ENCODE measurements at places on chromosomes 4 and X. TPM values are rescaled to one million over a fixed set of nuclear protein-coding genes. Genes with fewer than 3 reads are reported as not detected.
A peak's percentile ranks its signal among the peaks of the same experiment; 100 is the strongest.

DNA sequence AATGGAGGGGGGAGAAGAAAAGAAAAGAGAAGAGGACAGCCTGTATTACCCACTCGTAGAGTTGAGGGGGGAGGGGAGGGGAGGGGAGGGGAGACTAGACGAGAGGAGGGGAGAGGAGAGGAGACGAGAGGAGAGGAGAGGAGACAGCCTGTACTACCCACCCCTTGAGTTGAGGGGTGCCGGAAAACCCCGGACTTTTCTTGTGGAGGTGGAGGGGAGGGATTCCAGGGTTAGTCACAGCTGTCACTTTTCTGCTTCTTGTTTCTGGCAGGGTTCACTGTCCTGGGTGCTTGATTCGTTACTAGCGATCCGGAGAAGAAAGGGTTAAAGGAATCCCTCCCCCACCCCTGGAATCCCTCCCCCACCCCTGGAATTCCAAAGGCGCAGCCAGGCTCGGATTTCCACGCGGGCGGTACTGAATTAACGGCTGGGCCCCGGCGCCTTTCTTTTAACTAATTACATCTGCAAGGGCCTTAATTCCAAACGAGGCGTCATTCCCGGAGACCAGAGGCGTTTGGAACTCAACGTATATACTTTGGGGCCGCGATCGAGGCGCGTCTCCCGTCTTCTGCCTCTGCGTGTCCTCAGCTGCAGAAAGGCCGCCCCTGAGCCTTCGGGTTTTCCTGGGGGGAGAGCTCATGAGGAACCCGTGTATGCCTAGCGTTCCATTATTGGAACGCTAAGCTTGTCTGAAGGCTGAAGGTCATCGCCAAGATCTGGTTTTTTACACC lies 20.1 kb upstream of the CSF2RA start:
- no peak for DNase-seq
- peaks cover 8% of the 10 kb centered on the region for H3K4me1 ChIP-seq

DNA sequence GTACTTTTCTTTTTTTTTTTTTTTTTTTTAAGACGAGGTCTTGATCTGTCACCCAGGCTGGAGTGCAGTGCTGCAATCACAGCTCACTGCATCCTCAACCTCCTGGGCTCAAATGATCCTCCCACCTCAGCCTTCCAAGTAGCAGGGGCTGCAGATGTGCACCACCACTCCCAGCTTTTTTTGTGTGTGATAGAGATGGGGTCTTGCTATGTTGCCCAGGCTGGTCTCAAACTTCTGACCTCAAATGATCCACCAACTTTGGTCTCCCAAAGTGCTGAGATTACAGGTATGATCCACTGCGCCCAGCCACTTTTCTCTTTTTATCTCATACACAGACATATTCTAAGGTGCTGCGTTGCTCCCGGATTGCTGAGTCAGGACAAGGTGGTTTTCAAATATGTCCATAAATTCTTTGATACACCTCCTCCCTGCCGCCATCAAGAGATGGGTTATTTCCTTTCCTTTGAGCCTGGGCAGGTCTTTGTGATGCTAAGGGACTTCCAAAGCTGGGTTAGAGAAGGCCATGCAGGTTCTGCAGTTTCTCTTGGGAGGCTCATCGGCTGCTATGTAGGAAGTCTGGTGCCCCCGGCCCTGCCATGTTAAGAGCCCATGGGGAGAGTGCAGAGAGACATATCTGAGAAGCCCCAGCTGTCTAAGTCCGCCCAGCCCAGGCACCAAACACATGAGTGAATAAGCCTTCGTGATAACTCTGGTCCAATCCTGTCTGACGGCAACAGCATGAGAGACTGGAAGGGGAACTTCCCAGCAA lies 8.4 kb upstream of the PLA2G12A start:
- no peaks in the 10 kb centered on the region for H3K4me1 ChIP-seq
- H3K4me3 ChIP-seq: no peak overlapping the region
- no peak overlapping the region for H3K27ac ChIP-seq
- no peak for DNase-seq
- H3K36me3 ChIP-seq: no peaks in the 10 kb centered on the region

GRCh38 chr4:10733481-10734062 lies 49.0 kb upstream of the CLNK start:
- H3K27me3 ChIP-seq: no peaks in the 10 kb centered on the region
- no peak for DNase-seq
- peaks cover 20% of the 10 kb centered on the region for H3K4me1 ChIP-seq

DNA sequence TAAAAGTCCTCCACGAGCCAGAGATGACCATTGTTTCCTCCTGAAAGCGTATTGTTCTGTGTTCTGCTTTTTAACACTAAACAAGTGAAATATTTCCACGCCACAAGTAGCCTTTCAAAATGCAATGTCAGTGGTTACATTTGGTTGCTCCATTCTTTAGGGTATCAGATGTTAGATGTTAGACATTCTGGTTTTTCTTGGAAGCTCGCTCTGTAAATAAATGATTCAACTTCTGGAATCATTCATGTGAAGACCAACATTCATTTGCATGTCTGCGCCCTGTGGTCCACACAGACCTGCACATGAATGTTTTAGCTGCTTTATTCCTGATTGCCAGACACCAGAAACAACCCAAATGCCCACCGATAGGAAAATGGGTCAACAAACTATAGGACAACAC lies 38.0 kb upstream of the HELT start:
- H3K4me3 ChIP-seq: no peak overlapping the region
- no peaks in the 10 kb centered on the region for H3K27me3 ChIP-seq
- no peaks in the 10 kb centered on the region for H3K36me3 ChIP-seq
- no peaks in the 10 kb centered on the region for H3K4me1 ChIP-seq
- DNase-seq: no peak

DNA sequence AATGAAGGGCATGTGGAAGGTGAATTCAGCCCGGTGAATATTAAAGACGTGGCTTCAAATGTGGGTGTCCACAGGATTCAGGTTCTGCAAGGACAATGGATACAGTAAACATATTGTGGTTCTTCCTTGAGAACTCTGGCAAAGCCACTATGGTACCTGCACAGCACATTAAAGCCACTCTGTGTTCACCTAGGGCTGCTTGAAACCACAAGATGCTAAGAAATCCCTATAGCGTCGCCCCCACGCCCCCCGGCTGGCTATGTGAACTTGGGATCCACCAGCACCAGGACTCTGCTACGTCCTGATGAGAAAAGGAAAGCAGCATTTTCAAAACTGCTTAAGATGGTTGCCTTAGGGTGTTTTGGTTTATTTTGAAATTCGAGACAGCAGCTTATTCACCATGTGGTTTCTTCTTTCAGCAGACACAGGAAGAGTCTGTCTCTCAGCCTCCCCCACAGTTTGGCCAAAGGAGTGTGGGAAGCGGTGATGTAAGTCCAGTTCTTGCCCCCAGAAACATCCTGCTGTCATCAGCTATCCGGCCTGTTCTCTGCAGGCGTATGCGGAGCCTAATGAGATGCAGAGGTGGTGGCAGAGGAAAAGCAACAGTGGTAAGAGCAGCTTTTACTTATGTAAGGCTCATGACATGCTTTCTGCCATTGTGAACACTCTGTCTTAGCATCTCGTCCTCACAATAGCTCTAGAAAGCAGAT lies 111.5 kb downstream of the AFAP1 start:
- H3K27me3 ChIP-seq: no peaks in the 10 kb centered on the region
- DNase-seq: no peak
- H3K4me3 ChIP-seq: no peak overlapping the region
- H3K36me3 ChIP-seq: peaks cover 29% of the 10 kb centered on the region
- no peak overlapping the region for H3K27ac ChIP-seq

GRCh38 chrX:49309401-49309981 lies 6.0 kb downstream of the GAGE10 start:
- no peak for DNase-seq
- H3K36me3 ChIP-seq: no peaks in the 10 kb centered on the region
- peak overlapping the region; percentile 5 for H3K27ac ChIP-seq
- H3K4me3 ChIP-seq: peak overlapping the region; percentile 70
- peaks cover 24% of the 10 kb centered on the region for H3K4me1 ChIP-seq
- H3K27me3 ChIP-seq: no peaks in the 10 kb centered on the region

GRCh38 chr4:1171311-1172227 lies 814 bp downstream of the SPON2 start:
- H3K4me3 ChIP-seq: peak overlapping the region; percentile 32
- peaks cover 12% of the 10 kb centered on the region for H3K27me3 ChIP-seq
- DNase-seq: no peak
- peaks cover 4% of the 10 kb centered on the region for H3K36me3 ChIP-seq
- H3K27ac ChIP-seq: no peak overlapping the region

- H3K4me1 ChIP-seq: peaks cover 14% of the 10 kb centered on the region
- H3K36me3 ChIP-seq: peaks cover 15% of the 10 kb centered on the region
- H3K27ac ChIP-seq: no peak overlapping the region
- DNase-seq: no peak
- no peak overlapping the region for H3K4me3 ChIP-seq
These were observed 3.9 kb upstream of the CHST7 start for GRCh38 chrX:46569621-46570020.

- H3K4me1 ChIP-seq: no peaks in the 10 kb centered on the region
- no peak overlapping the region for H3K27ac ChIP-seq
- peaks cover 82% of the 10 kb centered on the region for H3K27me3 ChIP-seq
- peak; percentile 61 for DNase-seq
- H3K4me3 ChIP-seq: no peak overlapping the region
- H3K36me3 ChIP-seq: no peaks in the 10 kb centered on the region
These were observed 6.9 kb upstream of the HELT start for GRCh38 chr4:185011408-185011807.

- no peaks in the 10 kb centered on the region for H3K27me3 ChIP-seq
- H3K4me3 ChIP-seq: no peak overlapping the region
- no peak overlapping the region for H3K27ac ChIP-seq
- peaks cover 9% of the 10 kb centered on the region for H3K4me1 ChIP-seq
- DNase-seq: no peak
These were observed 317.7 kb downstream of the INPP4B start for GRCh38 chr4:142528433-142528832.

GRCh38 chrX:71586929-71587328 lies 8.7 kb downstream of the GCNA start:
- no peak for DNase-seq
- no peaks in the 10 kb centered on the region for H3K27me3 ChIP-seq
- peaks cover 19% of the 10 kb centered on the region for H3K36me3 ChIP-seq
- no peak overlapping the region for H3K4me3 ChIP-seq

DNA sequence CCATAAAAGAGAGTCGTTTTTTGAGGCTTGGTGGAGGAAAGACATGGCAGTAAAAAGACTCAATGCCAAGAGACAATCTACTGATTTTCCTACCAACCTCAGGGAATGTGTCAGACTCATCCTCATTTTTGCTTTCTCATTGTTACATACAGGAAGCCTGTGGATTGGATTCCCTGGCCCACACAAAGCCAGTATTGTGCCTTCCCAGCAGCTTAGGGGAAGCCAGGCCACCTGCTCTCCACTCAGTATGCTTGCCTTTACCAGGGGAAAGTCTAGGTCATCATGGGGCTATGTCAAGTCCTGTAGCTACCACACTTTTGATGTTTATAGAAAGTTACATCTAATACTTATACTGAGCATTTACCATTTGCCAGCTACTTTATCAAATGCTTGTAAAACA lies 11.0 kb downstream of the BMX start:
- H3K36me3 ChIP-seq: no peaks in the 10 kb centered on the region
- H3K4me3 ChIP-seq: no peak overlapping the region
- peak; percentile 7 for DNase-seq
- H3K27me3 ChIP-seq: no peaks in the 10 kb centered on the region
- no peak overlapping the region for H3K27ac ChIP-seq
- peaks cover 7% of the 10 kb centered on the region for H3K4me1 ChIP-seq

- peaks cover 8% of the 10 kb centered on the region for H3K4me1 ChIP-seq
- no peak overlapping the region for H3K27ac ChIP-seq
- H3K27me3 ChIP-seq: peaks cover 11% of the 10 kb centered on the region
- no peaks in the 10 kb centered on the region for H3K36me3 ChIP-seq
These were observed 20.6 kb upstream of the PJA1 start for GRCh38 chrX:69185886-69186285.

Gene FNIP2
- 38.7 TPM for total RNA-seq

Gene MAGEA1
- total RNA-seq: not detected

Gene GAGE2A
- not detected for total RNA-seq

Gene MSANTD1
- 1.6 TPM for total RNA-seq
